ENCODE measurements at places on chromosomes 1 and 21. TPM values are rescaled to one million over a fixed set of nuclear protein-coding genes. Genes with fewer than 3 reads are reported as not detected.

- no peak for DNase-seq
Observed at GRCh38 chr21:21236996-21237395, 238.8 kb downstream of the NCAM2 start.

DNA sequence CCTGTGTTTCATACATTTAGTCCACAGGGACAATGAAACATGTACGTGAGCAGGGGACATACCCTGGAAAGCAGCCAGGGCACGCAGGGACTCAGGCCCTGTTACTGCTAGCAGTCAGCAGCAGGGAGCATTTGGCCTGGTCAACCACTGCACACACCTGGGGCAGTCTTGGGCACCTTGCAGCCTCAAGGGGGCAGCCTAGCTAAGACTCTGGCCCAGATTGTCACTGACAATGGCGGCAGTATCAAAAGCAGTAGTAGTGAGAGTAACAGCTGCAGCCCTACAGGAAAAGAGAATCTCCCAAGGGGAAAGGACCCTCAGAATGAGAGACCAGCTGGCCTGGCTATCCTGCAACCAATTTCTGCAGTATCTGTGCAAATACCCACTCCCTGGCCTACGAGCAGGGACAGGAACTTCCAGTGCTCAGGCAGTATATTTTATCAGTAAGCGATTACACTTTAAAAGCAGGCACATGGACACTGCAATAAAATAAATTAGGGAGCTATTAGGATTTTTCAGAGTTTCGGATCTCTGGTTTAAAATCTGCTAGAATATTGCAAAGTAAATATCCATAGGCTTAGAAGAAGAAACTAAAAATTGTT lies 475.6 kb downstream of the LTN1 start:
- DNase-seq: peak; percentile 60

DNA sequence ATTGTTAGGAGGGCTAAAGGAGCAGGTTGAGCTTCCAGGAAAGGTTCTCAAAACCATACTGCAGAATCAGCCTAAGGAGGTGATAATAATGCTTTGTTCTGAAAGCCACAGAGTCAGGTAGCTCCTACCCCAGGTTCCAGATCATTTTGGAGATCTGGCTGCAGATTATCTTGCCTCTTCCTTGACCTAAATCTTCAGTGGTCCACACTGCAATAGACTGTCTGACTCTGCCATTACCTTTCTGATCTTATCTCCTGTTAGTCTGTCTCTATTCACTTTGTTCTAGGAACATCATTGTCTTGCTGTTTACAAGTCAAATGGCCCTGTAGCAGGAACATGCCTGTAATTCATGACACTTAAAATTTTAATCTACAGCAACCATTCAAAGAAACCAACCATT lies 73.0 kb downstream of the HS2ST1 start:
- no peak for DNase-seq

DNA sequence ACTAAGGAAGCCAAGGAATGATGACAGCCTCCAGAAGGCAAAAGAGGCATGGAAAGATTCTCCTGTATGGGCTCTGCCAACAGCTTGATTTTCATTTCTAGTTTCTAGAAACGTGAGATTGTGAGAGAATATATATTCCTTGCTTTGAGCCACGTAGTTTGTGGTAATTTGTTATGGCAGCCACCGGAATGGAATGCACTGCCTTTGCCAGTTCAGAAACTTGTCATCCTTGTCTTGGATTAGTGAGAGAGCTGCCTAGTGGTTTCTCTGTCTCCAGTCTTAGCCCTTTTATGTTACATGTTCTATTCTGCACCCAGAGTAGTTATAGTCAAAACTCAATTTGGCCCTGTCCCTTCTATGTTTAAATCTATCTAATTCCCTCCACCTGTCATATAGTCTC lies 216.0 kb upstream of the PTGFR start:
- no peak for DNase-seq

- no peak for DNase-seq
Observed at GRCh38 chr21:34561806-34562205, 49.8 kb upstream of the KCNE1 start.

Gene INSRR
- total RNA-seq: not detected

GRCh38 chr1:243287652-243288051 lies 31.8 kb downstream of the SDCCAG8 start:
- DNase-seq: peak; percentile 87

Measured in renal cortical epithelial cell (primary cell).